Stimulated activated CD8-positive, alpha-beta memory T cell treated with anti-CD3 and anti-CD28 coated beads, Interleukin-7, amount 100 ng/mL, for 4 hours (primary cell): ENCODE measurements at places on chromosomes 11 and 22.

GRCh38 chr11:104033134-104033533 is 3.3 kb upstream of the DDI1 start:
- DNase-seq: no peak

DNA sequence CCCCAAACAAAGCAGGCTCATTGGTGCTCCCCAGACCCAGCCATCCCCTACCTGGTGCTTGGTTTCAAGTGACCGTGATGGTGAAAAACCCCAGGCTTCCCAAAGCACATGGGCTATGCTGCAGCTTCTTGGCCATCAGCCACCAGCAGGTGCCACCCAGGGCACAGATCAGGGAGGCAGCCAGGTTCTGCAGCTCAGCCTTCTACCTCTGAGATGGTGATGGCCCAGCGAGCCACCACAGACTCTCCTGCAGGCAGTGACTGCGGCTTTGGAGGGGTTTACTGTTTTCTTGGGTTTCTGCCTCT is 70.0 kb upstream of the ALX4 start:
- DNase-seq: no peak

DNA sequence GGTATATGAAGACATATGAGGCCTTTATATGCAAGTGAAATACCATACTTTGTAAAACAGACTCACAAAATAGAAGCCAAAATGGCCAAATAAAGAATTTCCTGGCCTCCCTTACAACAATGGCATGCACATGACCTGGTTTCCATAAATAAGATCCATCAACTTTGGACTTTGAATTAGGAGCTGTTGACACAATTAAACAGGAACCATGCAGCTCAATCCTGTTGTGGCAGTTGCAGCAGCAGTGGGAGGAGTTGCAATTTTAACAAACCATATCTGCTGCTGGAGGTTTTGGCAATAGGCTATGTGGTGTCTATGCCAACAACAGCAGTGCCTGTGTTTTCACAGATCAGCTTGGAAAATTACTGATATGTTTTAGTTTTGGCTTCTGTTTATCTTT is 818.6 kb downstream of the FAM181B start:
- no peak for DNase-seq

DNA sequence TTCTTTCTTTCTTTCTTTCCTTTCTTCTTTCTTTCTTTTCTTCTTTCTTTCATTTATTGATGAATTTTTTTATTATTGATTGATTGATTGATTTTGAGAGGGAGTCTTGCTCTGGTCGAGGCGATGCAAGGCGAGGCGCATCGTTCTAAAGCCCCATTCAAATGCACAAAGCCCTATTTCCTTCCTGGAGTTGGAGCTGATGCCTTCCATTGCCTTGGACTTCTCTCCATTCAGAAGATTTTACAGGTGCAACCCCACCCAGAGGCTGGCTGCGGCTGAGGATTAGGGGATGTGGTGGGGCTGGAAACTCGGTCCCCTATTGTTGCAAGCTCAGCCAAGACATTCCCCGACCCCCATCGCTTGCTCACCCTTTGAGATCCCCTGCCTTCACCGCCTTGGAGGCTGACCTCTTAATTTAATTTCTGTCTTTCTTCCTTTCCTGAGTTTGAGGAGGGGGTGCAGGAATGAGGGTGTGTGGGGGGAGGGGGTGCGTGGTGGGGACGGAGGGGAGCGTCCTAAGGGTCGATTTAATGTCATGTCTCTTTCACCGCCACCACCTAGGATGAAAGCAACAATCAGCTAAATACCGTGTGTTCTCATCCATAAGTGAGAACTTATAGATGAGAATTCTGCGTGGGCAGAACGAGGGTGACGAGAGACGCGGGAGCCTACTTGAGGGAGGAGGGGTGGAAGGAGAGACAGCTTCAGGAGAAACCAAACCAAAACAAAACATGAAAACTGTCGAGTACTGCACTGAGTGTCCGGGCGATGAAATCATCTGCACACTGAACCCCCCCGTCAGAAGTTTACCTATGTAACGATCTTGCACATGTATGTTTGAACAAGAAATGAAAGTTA is 3913.9 kb upstream of the OR11H1 start:
- no peak for DNase-seq

DNA sequence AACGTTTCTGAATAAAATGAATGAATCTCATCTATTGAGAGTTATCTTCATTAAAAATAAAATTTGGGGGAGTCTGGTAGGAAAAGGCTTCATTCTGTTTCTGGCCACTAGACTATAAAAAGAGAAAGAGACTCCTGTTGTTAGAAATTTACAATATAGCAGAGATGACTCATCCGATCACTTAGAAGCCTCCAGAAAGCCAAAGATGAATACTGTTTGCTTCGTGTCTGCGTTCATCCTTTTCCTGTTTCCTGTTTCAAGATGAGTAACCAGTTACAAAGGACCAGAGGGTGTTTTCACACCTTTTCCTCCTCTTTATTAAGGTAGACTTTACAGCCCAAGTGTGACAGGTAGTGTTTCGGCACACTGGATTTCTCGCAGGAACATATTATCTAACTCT is 1120.7 kb downstream of the LRRC4C start:
- no peak for DNase-seq

DNA sequence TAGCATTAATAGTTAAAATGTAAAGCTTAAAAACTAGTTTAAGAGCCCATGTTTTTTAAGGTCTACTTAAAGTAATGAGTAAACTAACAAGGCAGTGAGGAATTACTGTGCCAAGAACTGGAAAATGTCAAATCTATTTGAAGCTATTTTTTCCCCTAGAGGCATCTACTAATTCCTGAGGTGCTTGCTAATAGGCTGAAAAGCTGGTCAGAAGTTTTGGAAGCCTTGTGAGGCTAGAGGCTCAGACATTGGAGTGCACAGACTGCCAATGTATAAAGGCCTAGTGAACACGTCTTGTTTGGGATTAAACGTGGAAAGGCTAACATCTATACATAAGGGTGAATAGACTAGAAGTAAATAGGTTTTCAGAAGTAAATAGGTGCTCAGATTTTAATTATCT is 136.5 kb upstream of the C11orf87 start:
- DNase-seq: no peak

DNA sequence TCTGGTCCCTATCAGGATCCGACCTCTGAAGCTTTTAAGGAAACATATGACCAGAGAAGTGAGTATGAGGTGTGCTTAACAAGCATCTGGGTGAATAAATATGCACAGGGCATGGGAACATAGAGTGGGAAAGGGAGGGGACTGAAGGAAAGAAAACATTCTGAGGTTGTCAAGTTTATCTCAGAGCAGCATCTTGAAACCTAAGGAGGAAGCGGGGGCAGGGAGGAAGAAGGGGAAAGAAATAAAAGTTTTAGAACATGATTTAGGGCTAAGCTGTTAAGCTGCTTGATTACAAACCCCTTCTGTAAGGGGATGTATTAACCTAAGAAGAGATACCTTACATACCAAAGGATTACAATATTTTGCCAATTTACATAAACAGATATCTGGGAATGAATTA is 24.0 kb upstream of the SC5D start:
- no peak for DNase-seq
